ENCODE measurements at places on chromosomes 1 and 21. TPM values are rescaled to one million over a fixed set of nuclear protein-coding genes. Genes with fewer than 3 reads are reported as not detected.

SPATA46 gene
- not detected for total RNA-seq

ANKRD65 gene
- total RNA-seq, result 0.18 TPM

S1PR1 gene
- total RNA-seq, result 2.1 TPM

CYP2J2 gene
- total RNA-seq, result 0.44 TPM

GBP6 gene
- 0.17 TPM for total RNA-seq

GRCh38 chr1:239550178-239550577, 163.8 kb downstream of the CHRM3 start:
- DNase-seq, result no peak

GRCh38 chr1:114502080-114502479, 8.9 kb downstream of the TRIM33 start:
- no peak for DNase-seq

DNA sequence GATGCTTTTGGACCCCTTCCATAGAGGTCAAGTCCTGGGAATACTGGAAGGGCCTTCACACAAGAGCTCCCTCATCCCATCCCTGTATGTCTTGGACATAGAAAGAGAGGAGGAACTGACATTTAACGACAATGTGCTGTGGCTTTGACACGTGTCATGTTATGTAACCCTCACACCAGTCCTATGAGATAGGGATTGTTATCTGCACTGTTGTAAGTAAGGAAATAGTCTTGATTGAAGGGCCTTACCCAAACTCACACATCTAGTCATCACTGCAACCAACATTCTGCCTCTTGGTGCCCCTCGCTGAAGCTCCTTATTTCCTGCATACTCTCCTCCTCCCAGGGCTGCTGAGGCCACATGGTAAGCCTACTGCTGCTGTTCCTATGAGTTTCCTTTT, 63.7 kb upstream of the ANGPTL1 start:
- DNase-seq, result no peak

DNA sequence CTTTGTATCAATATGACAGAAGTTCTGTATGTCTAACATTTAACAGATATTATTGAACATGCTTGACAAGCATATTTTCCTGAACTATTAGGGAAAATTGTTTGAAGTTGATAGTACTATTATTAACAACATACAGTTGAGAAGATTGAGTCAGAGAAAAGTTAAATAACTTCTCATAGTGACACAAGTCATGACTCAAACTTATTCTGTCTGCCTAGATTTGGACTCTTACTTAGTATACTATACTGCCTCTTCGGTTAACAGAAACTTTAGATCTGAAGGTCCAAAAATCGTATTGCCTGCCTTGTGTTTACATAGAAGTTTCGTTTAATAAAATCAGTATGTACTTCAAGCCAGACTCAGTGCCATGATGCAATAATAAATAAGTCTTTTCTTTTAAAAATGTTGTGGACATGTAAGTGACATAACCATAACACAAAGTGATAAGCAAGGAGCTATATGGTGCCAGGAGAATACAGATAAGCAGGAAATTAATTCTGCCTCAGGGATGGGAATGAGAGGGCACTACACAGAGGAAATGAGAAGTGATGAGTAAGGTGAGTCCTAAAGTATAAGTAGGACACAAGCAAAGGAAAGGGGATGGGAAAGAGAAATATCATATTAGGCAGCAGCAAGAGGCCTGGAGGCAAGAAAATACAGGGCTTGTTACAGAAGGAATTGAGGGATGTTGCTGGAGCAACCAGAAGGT, 48.1 kb downstream of the LHX9 start:
- peak; percentile 18 for DNase-seq

DNA sequence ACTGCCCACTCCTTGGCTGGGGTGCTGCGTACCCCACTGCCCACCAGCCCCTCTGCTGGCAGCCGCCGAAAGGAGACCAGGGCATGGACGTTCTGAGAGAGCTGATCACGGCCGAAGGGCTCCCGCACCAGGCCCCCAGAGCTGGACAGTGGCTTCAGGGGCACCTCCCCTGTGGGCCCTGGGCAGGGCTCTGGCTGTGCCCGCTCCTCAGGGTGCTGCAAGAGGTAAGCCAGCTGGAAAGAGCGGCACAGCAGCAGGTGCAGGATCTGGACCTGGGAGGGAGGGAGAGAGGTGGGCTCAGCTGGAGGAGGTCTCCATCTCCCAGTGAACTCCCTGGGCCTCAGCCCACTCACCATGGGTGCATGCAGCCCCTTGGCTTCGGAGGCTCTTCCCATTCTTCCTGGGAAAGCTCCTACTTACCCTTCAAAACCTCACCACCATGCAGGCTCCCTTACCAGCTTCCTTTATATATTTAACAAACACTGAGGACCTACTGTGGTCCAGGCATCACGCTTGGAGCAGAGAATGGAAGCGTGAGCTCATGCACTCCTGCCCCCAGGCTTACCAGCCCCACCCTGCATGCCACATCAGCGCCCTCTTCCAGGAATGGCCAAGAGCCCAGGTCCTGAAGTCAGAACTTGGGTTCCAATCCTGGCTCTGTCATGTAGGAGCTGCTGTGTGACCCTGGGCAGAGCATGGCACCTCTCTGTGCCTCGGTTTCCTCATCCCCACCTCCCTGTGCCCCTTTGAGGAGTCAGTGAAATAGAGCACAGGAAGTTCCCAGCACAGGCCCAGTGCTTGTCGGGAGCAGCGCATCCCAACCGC, 6.8 kb upstream of the KIF17 start:
- no peak for DNase-seq

DNA sequence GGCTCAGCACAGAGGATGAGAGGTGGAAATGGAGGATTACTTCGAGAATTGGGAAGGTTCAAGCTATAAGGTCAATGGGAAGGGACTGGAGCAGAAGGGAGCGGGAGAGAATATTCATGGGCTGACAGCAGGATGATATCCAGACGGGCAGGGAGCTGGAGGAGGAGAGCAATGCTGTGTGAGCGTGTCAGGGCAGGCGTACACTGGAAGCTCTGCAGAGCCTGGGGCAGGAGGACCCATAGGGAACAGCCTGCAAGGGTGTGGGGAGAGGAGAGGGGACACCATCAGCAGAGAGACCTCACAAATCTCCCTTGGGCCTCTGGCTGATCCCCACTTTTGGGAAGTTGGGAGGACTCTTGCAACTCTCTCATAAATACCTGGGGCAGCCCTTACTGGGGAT, 13.7 kb downstream of the CSF1 start:
- no peak for DNase-seq

GRCh38 chr1:24558902-24559791, 3.3 kb downstream of the NCMAP start:
- peak; percentile 88 for DNase-seq
